SK-N-DZ (cell line): ENCODE measurements at places on chromosomes 1 and 21.

- no peak for DNase-seq
Measured at GRCh38 chr1:16181887-16182719, 26.2 kb upstream of the EPHA2 start.

- no peak for DNase-seq
Measured at GRCh38 chr1:24803987-24804530, 58.8 kb downstream of the CLIC4 start.

DNA sequence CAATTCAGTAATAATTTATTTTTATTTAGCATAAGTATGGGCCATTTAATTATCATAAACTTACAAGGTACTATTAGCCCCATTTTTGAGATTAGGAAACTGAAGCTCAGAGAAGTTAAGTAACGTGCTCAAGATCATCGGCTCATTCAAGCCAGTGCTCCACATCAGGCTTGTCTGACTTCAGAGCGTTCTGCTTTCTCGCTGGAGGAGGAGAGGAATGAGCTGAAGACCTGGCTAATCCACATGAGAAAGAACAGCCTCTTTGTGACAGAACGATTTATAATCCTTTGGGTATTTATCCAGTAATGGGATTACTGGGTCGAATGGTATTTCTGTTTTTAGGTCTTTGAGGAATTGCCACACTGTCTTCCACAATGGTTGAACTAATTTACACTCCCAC is 39.7 kb downstream of the DDX20 start:
- DNase-seq, result no peak

GRCh38 chr1:19481826-19482398 is 3.4 kb downstream of the CAPZB start:
- no peak for DNase-seq

- no peak for DNase-seq
Measured at GRCh38 chr1:198880397-198880796, 241.6 kb downstream of the PTPRC start.
